ENCODE measurements at places on chromosomes 5 and 9. TPM values are rescaled to one million over a fixed set of nuclear protein-coding genes. Genes with fewer than 3 reads are reported as not detected.

- no peak for DNase-seq
Observed at GRCh38 chr9:20492772-20493171, 129.5 kb downstream of the MLLT3 start.

DNA sequence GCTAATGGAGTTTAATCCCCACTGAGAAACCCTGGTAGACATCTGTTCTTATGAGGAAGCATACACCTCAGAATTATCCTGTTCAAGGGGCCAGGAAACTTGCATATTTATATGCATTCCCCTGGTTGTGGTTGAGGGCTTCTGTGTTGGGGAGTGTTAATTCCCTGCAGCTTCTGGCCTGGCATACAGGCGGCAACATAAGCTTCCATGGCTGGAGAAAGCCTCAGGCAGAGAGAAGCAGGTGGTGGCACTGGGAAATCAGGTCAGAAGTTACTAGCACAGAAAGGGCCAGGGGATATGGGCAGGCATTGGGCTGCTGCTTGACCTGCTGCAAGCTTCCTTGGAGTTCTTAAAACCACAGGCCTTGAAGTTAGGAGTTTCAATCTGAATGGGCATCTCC, 166.1 kb upstream of the SEMA6A start:
- DNase-seq = no peak

GRCh38 chr9:111937781-111938426, 41.3 kb downstream of the UGCG start:
- DNase-seq = peak; percentile 44

GRCh38 chr9:128911529-128912035, 9.2 kb upstream of the PHYHD1 start:
- DNase-seq = peak; percentile 80

- DNase-seq = no peak
Observed at GRCh38 chr5:16693879-16694278, 77.1 kb upstream of the RETREG1 start.

GRCh38 chr5:162190-162564, 29.1 kb upstream of the LRRC14B start:
- DNase-seq = no peak

CDX1 gene
- total RNA-seq = not detected

SPINK5 gene
- 0.22 TPM for total RNA-seq

PCDHGC4 gene
- 2.5 TPM for total RNA-seq

All from left ventricle myocardium superior (tissue), 1 donor.